K562 (cell line): ENCODE measurements at places on chromosomes 5 and 9.
A peak's percentile ranks its signal among the peaks of the same experiment; 100 is the strongest.

DNA sequence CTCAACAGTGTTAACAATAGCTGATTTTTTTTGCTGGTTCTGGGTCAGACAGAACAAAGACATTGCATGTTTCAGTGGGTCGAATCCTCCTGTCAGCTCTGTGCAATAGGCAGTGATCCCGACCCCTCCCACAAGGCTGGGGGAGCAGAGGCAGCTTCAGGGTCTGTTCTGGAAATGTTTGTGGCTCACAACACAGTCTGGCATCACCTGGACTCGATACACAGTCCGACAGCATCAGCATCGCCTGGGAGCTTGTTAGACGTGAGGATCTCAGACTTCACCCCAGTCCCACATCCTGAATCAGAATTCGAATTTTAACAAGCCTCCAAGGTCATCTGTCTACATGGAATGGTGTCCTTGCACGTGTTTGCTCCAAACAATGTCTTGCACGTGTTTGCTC lies 384.7 kb downstream of the IRX2 start:
- DNase-seq, result no peak

DNA sequence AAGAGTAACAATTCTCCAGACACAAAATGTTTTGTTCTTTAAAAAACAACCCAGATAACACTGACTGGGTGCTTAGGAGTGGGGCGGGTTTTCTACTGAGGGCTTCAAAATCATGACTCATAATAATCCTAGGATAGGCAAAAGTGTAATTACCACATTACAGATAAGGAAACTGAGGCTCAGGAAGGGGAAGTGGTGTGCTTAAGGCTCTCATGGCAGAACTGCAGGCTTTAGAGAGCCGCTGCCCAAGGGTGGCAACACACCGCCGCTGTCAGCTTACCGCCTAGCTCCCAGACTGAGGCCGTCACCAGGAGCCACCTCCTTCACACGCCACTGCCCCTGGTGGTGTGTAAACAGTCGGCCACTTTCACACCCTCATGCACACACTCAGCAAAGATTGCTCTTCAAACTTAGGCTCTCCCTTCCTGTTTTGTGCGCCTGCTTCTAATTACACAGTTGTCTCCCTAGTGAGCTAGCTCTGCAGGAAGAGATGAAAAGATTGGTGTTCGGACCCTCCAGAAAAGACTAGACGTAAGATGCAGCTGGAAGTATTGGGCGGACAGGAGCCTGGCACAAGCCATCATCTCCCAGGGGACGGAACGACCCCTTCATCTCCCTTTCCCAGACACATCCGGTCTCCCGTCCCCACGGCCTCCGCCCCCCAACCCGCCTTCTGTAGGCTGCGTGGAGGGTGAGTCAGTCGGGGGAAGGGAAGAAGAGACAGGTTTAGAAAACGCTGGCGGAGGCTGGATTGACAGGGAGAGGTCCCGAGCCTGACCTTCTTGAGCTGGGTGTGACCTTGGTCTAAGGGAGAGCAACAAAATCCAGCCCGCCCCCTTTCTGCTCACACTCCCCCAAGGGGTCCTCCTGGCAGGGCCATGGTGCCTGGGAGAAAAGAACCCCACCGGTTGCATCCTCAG lies 162.7 kb downstream of the SYK start:
- DNase-seq, result no peak

- no peak for DNase-seq
Observed at GRCh38 chr9:96458226-96458625, 8.3 kb downstream of the HABP4 start.

DNA sequence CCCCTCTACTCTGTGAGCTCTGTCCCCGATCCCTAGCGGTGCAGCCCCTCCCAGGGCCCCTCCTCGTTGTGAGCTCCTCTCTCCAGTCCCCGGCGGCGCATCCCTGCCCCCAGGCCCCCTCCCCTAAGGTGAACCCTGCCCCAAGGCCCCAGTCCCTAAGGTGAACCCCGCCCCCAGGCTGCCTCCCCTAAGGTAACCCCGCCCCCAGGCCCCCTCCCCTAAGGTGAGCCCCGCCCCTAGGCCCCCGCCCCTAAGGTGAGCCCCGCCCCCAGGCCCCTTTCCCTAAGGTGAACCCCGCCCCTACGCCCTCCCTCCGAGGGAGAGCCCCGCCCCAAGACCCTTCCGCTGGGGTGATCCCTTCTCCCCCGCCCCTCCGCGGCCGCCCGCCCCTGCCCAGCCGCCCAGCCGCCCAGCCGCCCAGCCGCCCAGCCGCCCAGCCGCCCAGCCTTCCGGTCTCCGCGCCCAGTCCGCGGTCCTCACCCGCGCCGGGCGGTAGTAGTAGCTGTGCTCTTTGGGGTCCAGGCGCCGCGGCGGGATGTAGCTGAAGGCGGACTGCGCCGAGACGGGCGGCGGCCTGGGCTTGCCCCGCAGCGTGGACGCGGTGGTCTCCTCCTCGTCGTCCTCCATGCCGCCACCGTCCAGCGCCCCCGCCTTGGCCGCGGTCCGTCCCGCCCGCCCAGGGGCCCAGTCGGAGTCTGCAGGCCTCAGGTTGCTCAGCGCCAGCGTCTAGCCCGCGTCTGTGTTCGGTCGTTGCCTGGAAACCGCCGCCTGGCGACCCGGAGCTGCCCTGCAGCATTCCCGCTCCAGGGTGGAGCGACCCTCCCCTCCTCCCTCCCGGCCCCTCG lies at the start of gene CFAP90:
Gene CFAP90 (minus strand): TSS at position 739 of the 845 bp plus-strand sequence. CDS start 112 bp downstream, at position 627.
- DNase-seq, result no peak

DNA sequence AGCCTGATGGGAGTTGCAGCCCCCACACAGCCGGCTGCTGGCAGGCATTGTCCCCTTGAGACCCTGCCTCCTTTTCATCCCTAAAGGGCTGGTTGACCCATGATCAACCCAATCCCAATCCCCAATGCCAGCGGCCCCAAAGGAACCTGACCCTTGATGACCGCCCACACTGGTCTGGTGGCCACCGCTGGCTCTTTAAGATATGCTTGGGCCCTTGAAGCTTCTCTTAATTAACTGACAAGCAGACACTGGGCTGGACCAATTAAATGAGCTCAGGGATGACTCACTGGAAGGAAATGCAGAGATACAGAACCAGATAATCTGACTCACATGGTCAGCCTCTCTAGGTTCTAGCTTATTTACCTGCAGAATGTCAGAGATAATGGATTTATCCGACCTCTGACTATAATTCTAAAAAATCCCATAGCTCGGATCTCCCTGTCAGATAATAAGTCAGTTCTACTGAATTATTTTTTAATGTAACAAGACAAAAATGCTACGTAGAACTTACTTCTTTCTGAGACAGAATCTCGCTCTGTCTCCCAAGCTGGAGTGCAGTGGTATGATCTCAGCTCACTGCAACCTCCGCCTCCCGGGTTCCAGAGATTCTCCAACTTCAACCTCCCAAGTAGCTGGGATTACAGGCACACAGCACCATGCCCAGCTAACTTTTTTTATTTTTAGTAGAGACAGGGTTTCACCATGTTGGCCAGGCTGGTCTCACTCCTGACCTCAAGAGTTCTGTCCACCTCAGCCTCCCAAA lies 11.1 kb upstream of the MLANA start:
- DNase-seq, result peak; percentile 47

DNA sequence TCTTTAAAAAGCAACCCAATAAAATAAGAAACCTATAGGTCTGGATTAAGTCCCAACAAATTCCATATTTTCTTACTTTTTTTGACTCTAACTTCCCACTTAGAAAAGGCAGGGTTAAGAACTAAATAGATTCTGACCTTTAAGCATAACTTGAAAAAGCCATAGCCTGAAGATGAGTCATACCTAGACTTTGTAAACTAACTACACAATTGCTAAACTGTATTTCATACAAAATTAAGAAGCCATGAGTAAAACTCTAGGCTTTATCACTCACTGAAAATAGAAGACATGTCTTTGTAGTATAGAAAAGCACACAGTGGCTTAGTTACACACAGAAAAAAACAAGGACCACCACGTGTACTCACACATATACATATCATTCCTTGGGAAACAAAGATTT lies 51.5 kb downstream of the MLLT3 start:
- no peak for DNase-seq

- DNase-seq, result no peak
Observed at GRCh38 chr9:97447001-97447400, 35.1 kb downstream of the TDRD7 start.

DNA sequence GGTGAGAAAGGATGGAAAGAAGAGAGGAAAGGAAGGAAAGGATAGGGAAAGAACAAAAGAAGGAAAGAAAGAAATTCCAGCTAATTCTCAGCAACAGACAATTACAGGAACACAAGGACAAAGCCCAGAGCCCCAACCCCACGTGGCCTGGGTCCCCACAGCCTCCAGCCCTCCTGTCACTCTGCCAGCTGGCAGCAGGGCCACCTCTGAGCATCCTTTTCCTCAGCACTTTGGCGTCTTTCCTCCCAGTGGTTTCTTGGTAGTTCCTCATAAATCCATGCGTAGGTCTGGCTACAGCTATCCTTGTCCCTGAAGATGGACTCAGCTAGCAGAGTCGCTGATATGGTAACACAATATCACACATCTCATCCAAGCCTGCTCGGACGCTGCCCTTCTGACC lies 28.3 kb downstream of the ADAMTS2 start:
- no peak for DNase-seq

- no peak for DNase-seq
Observed at GRCh38 chr5:73274881-73275663, 102.1 kb downstream of the TMEM174 start.

GRCh38 chr5:77907786-77908185 lies 131.6 kb upstream of the TBCA start:
- DNase-seq, result no peak

DNA sequence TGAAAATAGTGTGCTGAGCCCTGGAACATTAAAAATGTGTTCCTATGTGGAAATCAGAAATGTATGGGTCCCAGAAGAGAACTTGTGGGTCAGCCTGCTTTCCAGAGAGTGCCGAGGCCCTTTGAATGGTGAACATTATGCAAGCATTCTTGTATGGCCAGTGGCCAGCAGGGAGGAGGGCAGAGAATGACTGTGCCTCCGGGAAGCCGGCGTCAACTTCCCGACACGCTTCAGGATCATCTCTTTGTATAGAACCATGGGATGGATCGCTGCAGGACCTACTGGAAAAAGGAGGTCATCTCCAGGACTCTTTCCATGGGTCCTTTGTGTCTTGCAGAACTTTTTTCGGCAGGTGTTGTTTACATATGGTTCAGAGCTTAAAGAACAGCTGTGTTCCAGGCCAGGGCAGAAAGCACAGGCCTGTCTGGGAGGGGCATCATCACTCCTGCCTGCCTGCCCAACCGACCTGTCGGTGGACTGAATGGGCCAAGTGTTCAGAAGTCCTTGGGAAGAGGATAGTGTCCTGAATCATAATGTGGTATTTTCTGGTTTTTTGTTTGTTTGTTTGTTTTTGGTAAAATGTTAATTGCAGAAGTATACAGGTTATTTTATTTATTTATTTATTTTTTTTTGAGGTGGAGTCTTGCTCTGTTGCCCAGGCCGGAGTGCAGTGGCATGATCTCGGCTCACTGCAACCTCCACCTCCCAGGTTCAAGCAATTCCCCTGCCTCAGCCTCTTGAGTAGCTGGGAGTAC lies 9.0 kb downstream of the PRRC2B start:
- DNase-seq, result peak; percentile 17

DNA sequence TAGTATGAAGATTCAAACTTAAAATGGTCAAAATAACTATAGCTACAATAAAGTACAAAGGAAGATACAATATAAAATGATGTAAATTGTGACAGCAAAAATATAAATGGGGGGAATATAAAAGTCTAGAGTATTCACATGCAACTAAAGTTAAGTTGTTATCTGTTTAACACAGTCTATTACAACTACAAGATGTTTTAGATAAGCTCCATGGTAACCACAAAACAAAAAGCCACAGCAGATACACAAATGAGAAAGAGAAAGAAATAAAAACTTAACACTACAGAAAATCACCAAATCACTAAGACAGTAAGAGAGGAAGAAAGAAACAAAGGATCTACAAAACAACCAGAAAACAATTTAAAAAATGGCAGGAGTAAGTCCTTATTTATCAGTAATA lies 17.0 kb upstream of the SH3TC2 start:
- peak; percentile 11 for DNase-seq

- no peak for DNase-seq
Observed at GRCh38 chr9:72794946-72795345, 157.9 kb downstream of the ALDH1A1 start.

GRCh38 chr5:172722327-172722815 lies 48.6 kb downstream of the DUSP1 start:
- DNase-seq, result no peak

GRCh38 chr5:170190436-170191134 lies 42.2 kb upstream of the C5orf58 start:
- no peak for DNase-seq

DNA sequence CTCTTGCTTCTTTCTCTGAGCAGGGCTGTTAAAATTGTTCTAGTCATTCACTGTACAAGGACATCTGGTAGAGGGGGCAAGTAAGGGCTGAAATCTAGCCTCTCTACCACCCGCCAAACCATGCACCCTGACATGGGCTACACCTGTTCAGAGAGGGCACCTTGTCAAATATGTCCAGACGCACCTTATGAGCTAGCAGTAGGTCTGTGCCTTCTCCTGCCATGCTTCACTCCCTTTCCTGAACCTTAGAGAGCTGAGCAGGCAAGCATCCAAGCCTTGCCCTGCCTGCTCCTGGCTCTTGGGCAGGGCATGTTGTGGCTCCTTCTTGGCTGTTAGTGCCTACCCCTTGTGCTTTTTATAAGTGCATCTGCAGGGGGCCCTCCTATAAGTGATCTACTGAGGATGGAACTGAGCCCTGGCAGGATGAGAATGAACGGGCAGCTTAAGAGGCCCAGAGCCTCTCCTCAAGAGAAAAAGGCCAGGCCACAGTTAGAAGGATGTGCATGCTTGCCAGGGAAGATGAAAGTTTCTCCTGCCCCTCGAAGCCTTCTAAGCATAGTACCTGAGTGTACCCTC lies 3.8 kb upstream of the NEUROG1 start:
- DNase-seq, result no peak

DNA sequence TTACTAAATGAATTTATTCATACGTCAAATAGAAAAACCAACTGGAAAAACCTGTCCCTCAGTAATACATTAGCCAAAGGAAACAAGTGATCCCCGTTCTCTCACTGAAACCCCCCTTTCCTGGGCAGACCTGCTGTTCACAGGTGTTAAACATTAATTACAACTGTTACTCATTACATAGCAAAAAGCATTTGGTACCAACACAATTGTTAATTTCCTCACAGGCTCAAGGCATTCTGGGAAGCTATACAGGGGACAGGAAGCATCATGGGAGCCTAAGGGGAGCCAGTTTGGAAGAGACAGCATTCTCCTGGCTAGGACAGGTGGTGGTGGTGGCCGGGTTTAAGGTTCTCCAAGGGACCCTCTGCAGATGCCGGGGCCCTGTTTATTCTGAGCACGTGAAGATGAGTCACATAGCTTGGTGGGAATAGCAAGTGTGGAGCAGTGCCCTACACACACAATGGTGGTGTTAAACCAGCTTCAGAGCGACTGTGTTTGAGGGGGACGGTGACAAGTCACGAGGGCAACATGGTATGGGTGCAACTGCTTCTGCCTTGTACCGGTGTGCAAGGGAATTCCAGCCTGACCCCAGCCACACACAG lies 62.6 kb upstream of the SLC25A51 start:
- no peak for DNase-seq
